Stimulated activated CD8-positive, alpha-beta memory T cell treated with anti-CD3 and anti-CD28 coated beads, Interleukin-2, amount 100 ng/mL, for 48 hours (primary cell): ENCODE measurements at places on chromosomes 12 and 14.
A peak's percentile ranks its signal among the peaks of the same experiment; 100 is the strongest.

DNA sequence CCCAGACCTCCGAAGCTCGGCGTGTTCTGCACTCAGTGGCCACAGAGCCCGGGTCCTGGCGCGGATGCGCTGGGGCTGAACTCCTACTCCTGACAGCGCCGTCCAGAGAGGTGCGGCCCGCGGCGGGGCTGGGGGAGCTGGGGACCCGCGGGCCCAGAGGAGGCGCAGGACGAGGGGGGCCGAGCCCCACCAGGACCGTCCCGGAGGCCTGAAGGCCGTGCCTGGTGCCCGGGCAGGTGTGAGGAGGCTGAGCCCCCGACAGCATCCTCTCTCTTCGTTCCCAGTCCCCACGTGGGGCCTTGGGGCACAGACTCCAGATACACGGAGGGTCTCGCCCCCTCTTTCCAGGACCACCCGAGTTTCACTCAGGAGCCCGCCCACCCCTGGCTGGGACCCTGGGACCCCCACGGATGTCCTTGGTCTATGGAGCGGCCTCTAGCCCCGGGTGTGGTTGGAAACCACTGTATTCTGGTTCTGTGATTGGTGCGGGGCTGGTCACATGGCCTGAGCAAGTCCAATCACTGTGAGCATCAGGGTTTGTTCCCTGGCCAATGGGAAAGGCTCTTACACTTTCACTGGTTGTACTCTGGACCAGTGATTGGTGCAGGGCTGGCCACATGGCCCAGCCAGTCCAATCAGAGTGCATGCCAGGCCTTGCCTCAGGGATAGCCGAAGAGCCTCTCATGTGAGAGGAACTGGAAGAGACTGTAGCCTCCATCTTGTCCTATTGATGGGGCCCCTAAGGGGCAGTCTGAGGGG is 217.6 kb upstream of the SFSWAP start:
- no peak for DNase-seq

GRCh38 chr12:107791465-107792089 is 17.1 kb downstream of the ASCL4 start:
- no peak for DNase-seq

DNA sequence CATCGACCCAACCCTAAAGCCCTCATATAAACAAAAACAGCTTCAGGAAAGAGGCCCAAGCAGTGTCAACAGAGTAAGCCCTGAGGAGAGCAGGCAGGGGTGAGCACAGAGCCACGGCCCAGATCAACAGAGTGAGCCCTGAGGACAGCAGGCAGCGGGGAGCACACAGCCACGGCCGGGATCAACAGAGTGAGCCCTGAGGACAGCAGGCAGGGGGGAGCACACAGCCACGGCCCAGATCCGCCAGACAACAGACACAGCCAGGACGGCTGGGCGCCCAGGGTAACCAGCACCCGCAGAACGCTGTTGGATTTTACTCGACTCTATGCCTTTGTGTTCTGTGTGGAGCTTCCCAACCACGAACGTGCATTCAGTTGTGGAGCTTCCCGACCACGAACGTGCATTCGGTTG is 15.0 kb downstream of the CCDC85C start:
- no peak for DNase-seq

DNA sequence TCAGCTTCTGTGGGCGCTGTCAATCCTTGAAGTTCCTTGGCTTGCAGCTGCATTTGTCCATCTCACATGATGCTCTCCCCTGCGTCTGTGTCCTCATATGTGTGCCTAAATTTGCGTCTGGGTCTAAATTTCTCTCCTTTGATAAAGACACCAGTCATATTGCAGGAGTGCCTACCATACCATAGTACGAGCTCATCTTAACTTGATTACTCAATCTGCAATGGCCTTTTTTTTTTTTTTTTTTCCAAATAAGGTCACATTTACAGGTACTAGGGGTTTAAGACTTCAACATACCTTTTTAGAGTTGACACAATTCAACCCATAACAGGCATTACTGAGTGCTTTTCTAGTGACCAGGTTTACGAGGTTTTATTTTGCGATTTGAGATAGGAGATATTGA is 233.3 kb upstream of the TBX3 start:
- DNase-seq, result no peak

DNA sequence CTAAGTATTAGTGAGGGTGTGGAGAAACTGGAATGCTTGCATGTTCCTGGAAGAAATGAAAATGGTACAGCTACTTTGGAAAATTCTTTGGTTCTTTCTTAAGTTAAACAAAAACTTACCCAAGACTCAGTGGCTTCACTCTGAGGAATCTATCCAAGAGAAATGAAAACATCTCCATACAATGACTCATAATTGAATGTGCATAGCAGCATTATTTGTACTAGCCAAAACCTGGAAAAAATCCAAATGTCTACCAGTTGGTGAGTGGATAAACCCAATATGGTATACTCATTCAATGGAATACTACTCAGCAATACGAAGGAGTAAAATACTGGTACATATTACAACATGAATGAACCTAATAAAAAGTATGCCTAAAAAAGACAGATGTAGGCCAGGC is 18.0 kb upstream of the CRACR2A start:
- no peak for DNase-seq

- peak; percentile 3 for DNase-seq
Measured at GRCh38 chr14:64673748-64674147, 30.5 kb upstream of the PLEKHG3 start.

- DNase-seq, result no peak
Measured at GRCh38 chr14:42013559-42013958, 406.9 kb downstream of the LRFN5 start.

GRCh38 chr14:94636744-94637412 is 24.7 kb downstream of the SERPINA3 start:
- no peak for DNase-seq

DNA sequence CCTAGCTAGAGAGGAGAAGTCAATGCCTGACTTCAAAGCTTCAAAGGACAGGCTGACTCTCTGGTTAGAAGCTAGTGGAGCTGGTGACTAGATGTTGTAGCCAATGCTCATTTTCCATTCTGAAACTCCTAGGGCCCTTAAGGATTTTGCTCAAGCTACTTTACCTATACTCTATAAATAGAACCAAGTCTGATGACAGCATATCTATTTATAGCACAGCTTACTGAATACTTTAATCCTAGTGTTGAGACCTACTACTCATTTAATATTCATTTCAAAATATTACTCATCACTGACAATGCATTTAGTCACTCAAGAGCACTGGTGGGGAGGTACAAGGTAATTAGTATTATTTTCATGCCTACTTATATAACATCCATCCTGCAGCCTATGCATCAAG is 137.2 kb upstream of the PELI2 start:
- DNase-seq, result no peak

DNA sequence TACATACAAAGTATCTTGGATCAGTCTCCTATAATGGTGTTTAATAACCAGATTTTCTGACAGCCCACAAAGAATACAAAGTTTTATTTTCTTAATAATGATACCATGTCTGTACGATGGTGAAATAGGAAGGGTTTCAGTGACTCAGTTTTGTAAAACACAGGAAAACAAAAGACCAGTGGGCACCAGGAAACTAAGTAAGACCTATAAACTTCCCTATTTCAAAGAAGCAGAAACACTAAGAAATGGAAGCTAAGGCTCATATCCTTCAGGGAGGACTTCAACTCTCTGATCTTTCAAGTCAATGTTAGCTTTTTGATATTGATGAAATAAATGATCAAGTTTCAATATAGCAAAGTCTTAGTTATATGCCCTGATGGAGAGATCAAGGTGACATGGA is 196.0 kb downstream of the DUSP6 start:
- DNase-seq, result no peak

DNA sequence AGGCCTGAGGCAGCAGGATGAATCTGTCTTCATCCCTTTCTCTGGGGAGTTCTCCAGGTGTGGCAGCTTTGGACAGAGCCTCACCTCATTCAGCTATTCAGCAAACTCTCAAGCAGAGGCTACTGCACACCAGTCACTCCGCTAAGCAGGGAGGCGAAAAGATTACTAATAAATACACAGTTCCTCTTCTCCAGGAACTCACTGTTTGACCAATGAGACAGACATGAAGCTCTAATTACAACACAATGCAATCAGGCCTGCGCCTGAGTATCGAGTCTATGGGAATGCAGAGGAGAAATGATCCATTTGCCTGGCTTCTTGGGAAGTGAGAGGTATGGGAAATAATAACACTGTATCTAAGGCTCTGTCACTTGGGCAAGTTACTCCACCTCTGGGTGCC is 178.1 kb downstream of the CRADD start:
- no peak for DNase-seq

- DNase-seq, result no peak
Measured at GRCh38 chr12:92426332-92426731, 276.5 kb upstream of the PLEKHG7 start.

DNA sequence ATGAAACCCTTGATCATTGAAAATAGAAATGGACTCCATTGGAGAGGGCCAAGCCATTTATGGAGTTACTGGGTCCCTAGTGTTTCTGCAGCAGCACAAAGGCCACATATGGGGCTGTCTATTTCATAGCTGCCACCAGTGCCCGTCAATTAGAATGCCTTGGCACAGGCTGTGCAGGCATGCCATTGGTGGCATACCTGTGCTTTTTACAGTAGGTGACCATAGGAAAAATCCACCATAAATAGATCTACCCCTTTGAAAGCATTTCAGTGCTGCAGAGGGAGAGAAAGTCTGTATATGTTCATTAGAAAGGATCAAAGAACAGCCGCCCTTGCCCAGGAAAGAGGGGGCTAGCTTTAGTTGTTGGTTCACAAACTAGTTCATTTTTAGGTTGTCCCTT is 13.1 kb downstream of the MYBPC1 start:
- no peak for DNase-seq

DNA sequence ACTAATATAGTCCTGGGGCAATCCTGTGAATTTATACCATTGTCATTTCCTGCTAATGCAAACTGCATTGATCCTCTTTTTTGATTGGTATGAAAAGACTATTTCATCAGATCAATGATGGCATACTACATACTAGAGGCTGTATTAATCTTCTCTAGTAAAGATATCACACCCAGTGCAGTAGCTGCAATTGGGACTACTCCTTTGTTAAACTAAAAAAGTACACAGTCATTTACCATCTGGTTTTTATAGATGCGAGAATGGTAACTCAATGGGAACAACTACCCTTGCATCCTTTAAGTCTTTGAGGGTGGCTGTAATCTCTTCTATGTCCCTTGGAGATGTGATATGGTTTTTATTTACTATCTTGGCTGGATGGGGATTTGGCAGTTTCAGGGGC is 80.2 kb upstream of the STK38L start:
- no peak for DNase-seq

DNA sequence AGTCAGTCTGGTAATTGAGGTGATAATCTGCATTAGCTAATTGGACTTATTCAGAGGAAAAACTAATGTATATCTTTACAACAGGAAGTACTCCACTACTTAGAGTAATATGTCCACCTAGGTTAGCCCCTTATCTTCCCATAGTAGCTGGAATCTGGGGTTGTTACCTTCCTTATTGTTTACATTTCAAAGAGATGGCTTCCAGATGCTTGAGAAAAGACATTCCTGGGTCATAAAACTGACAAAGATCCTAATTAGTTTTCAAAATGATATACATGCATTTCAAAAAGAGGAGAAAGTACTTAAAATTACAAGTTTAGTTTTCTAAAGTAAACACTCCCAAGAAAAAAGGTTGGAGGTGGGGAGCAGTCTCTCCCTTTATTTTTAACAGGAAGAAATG is 78.1 kb downstream of the RPL10L start:
- no peak for DNase-seq

GRCh38 chr12:122363782-122364181 is 58.7 kb downstream of the CLIP1 start:
- DNase-seq, result no peak

- no peak for DNase-seq
Measured at GRCh38 chr12:122471324-122472226, 29.2 kb downstream of the ZCCHC8 start.

- DNase-seq, result no peak
Measured at GRCh38 chr14:102209224-102209966, 69.7 kb downstream of the WDR20 start.

DNA sequence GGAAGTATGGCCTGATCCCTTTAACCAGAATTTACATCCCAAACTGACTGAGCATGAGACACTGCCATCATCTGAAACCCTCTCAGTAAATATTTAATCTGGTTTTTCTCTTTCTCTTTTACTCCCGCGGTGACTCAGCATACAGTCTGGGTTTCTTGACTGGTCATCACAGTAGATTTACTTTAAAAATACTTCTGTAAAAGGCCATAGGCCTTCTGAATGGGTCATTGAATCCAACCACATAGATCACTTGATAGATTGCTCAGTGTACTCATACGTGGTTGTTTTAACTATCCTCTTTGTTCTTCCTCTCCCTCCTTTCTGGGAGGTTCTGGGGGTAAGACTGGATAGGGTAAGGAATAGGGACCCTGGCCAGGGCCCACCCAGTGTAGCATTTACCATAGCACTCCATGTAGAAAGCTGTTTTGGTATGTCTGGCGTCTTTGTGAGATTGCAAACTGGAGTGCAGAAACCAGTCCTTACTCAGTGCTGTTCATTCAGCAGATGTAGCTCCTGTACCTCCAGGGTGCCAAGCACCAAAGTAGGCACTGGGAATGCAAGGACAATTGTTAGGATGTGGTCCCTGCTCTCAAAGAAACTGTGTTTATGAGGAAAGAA is 165.7 kb downstream of the SRGAP1 start:
- DNase-seq, result no peak

GRCh38 chr12:21542403-21542802 is 16.3 kb downstream of the SPX start:
- DNase-seq, result no peak

GRCh38 chr12:6382982-6383381 is 980 bp upstream of the LTBR start:
- DNase-seq, result no peak

GRCh38 chr12:51234530-51234929 is 4.1 kb upstream of the DAZAP2 start:
- no peak for DNase-seq

- no peak for DNase-seq
Measured at GRCh38 chr14:49909016-49909415, 16.1 kb downstream of the ARF6 start.

DNA sequence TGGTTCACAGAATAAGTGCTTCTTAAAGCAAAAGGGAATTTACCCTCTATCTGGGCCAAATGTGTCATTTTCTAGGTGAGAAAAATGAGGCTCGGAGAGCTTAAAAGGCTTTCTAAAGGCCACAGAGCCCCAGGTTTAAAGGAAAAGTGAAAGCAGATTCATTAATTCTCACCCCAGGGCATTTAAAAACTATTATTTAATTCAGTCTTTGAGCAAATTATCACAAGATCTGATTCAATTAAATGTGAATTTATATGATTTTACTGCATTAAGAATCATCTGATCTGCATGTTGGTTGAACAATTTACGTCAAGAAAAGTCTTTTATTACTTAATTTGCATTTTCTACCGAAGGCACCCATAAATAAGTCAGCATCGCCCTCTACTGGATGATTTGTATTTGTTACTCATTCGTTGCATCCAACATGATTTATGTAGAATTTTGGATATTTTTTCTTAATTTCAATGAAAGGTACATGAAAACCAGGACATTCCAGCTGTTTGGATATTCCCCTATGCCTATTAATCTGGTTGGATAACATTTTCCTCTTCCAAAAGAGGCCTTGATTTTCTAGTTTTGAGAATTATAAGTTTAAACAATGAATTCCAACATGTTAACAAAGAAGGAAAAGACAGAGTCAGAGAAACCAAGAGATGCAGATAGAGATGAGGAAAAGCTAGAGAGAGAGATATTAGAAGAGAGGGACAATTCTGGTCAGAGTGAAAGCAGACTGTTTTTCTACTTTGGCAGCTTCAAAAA is 19.1 kb upstream of the DHRS7 start:
- DNase-seq, result no peak
